ENCODE measurements at places on chromosomes 5 and 9.

DNA sequence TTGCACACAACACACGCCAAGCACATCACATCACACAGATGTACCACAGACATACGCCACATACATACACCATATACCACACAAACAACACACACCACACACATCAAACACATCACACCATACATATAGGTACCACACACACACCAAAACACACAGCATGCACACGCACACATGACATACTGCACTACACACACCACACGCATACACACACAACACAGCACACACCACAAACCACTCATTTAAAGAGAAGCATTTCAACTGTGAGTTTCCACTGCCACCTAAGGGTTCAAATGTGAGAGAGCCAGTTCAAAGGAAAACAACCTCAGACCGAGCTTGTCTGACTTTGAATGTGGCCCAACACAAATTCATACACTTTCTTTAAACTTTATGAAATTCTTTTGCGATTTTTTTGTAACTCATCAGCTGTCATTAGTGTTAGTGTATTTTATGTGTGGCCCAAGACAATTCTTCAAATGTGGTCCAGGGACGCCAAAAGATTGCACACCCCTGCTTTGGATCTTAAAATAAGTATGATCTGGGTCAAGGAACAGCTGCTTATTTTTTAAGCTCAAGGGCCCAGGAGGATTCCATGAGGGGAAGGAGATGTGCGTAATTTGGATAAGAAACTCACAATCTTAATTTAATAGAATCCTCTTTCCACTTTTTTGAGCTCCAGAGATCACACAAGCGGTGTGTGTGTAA lies 494.6 kb downstream of the GADD45G start:
- peak; percentile 37 for DNase-seq

- no peak for DNase-seq
Measured at GRCh38 chr5:128927644-128928043, 37.6 kb upstream of the SLC27A6 start.

GRCh38 chr5:88660264-88660946 lies 222.6 kb downstream of the MEF2C start:
- peak; percentile 53 for DNase-seq

DNA sequence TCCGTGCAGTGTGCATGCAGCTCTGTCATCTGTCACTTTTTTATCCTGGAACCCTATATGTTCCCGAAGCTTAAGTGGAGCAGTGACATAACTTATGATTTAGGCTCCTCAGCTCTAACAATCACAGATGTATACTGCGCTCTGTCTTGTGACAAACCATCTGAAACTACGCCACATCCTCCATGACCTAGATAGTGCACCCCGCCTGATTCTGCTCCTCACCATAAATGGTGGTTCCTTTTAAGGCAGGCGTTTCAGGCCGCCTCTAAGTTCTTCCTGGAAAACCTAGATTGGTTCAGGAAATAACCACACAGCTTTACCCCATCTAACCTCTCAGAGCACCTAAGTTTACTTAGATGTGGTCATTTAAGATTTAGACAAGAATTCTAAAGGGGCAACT lies 372.0 kb downstream of the CDH10 start:
- DNase-seq: no peak

DNA sequence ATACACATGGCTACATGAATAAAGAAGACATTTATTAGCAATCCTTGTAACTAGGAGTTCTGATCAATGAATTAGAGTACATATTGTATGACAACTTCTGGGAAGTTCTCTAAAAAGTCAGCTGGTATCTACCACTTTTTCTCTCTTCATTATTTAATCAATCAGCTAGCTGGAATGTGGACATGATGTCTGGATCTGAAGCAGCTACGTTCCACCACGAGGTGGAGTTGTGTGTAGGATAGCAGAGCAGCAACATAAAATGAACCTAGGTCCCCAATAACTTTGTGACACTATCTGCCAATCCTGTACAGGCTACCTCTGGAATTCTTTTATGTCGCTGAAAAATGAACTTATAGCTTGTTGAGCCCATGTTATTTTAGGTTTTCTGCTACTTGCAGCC lies 32.9 kb upstream of the ENTREP1 start:
- DNase-seq: no peak

- no peak for DNase-seq
Measured at GRCh38 chr5:94360382-94361130, 257.8 kb downstream of the KIAA0825 start.

DNA sequence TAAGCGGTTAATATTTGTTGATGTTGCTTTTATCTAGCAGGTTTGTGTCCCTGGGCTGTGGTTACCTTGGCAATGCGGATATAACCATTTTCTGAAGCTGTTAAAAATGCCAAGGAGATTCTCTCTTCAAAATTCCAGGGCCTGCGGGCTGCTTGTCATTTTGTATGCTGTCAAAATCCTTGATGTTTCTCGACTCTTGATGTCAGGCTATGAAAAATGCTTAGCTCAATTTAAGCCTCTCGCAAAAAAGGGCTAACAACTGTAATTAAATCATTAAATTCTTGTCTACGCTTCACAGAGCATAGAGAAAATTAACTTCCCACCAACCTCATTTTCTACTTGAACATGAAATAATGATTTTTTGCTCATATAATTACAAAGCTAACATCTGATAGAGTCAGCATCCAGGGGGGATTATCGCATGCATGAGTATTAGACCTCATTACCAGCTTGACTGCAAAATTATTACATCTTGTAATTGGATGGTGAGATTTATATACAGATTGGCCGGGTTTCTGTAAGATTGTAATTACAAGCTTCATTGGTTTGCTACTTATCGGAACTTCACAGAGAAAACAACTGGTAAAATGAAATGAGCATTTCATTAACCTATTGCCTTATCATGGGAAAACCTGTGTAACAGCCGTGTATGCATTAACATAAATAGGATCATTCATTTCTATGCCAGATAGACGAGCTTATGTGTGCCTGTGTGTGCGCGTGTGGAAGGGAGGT lies 83.1 kb upstream of the IRX1 start:
- no peak for DNase-seq

DNA sequence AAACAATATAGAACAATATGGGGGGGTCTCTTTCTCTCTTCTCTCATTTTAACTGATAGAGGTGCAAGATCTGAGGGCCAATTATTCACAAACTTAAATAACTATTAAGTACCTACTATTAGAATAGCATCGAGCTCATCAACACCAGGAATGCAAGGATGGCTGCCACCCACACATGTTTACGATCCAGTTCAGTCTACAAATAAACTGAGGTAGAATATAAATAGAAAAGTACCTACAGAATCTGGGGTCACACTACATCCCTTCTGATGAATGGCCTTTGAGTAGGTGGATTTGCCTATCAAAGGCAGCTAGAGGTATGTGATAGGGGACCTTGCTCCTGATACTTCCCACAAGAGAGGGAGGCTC lies 91.8 kb upstream of the ZNF366 start:
- DNase-seq: no peak

DNA sequence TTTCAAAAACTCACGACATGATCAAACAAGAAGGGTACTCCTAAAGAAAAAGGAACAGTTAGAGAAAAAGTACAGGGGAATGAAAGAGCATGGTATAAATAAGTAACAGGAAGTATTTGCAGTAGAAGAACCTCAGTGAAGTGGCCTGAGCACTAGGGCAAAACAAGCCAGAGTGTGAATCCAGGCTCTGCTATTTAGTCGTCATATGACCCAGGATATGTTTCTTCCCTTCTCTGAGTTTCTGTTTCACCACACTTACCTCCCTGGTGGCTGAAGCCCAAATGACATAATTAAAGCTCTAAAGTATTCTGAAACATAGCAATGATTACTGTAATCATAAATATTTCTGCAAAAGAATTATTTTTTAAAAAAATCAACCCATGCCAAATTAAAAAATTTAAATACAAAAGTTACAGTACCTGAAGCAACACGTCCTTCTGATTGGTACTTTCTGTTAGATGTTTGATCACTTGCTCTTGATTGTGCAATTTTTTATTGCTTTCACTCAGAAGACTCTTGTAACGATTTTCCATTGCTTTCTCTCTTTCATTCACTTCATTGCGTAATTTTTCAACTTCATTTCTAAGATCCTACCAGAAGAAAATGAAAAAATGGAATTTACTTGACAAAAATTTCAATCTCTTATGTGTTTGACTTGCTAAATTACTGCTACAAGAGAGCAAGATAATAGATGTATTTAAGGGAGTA lies 88.9 kb downstream of the CDK5RAP2 start:
- no peak for DNase-seq

DNA sequence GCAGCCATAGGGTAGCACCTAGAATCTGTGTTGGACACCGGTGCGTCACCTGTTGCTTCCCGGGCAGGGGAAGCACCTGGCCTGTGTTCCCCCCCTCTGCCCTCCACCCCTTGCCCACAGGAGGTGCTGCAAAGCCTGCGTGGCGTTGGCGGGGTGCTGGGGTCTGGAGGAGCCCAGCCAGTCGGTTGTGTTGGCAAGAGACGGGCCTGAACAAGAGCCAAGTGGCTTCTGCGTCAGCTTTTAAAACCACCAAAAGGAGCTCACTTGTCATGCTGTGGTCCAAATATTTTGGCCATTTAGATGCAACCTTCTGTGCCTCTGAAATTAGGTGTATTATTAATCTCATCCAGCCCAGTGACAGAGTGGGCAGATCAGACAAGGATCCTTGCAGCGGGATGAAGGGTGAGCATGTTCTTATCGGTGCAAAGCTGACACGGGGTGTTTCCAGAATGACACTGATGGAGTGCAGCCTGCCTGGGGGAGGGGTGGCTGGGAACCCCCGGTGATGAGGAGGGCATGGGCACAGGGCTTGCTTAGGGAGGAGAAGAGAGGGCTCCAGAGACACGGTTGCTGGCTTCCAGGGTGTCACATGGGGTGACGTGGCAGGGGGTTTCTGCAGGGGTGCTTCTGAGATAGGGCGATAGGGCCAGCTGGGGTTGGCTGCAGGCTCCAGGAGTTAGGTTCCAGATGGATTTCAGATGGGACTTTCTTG lies 9.7 kb upstream of the RXRA start:
- no peak for DNase-seq

- no peak for DNase-seq
Measured at GRCh38 chr5:151068433-151069197, 12.2 kb downstream of the TNIP1 start.

DNA sequence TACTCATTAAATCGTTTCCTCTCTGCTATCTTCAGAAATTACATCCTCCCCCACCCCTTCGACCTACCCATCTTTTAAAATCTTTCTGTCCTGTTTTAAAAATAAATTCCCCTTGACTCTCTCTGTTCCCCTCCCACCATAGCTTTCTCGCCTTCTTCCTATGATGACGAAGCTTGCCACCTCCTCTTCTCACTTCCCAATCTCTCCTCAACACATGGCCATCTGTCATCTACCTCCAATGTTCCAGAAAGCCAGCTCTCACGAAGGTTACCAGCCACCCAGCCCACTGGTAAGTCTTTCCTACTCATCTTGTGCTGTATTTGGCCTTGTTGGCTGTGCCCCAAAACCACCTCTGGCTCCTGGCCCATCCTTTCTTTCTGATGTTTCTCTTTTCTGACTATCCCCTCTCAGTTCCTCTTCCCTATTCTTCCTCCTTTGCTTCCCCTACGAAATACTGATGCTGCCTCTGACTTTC lies 346.3 kb downstream of the ENC1 start:
- DNase-seq: no peak

GRCh38 chr9:77523891-77524290 lies 124.2 kb downstream of the GNA14 start:
- DNase-seq: no peak

DNA sequence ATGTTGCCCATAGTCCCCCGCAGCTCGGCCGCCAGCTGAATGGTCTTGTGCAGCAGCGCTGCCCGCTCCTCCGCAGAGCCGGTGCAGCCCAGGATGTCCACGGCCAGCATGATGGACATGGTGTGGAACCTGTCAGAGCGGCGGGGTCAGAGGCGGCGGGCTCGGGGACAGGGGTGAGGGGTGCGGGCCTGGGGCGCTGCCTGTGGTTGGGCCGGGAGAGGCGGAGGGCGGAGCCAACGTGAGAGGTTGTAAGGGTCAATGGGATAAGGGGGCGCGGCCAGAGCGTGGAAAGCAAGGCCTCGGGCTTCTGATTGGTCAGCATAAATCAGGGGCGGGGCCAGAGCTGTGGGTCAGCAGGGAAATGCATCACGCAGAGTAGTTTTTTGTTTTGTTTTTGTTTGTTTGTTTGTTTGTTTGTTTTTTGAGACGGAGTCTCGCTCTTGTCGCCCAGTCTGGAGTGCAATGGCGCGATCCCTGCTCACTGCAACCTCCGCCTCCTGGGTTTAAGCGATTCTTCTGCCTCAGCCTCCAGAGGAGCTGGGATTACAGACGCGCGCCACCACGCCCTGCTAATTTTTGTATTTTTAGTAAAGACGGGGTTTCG lies 6.8 kb upstream of the TOR2A start:
- no peak for DNase-seq

DNA sequence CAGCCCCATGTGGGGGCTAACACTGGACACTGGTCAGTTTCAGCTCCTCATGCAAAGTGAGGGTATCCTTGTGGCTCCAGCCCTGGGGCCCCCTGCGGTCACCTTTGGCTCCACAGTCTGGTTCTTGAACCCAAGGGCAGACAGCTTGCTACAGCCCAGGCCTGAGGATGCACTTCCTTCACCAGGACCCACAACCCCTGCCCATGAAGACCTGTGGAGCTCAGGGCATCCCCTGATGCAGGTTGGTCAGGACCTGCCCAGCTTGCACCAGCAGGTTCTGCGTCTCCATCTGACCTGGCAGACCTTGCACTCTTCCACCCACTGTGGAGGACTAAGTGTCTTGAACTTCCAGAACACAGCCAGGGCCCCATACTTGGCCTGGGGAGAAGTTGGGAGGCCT lies 3.7 kb upstream of the MRNIP start:
- no peak for DNase-seq

DNA sequence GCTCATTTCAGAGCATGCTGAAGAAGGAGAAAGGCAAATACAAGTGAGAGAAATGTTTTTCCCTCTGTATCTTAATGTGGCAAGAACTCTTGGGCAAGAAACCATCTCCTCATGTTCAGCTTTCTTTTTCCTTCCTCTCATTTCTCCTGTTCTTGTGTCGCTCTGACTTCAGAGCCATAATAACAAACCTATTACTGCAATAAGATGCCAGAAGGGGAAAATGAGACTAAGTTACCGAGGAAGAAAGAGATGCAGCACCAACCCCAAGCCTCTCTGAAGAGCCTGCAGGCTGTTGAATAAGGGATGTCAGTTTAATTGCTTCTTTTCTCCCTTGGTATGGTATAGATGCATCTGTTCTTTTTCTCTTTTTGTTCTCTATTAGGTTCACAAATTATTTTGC lies 170.1 kb upstream of the GLRA1 start:
- no peak for DNase-seq

DNA sequence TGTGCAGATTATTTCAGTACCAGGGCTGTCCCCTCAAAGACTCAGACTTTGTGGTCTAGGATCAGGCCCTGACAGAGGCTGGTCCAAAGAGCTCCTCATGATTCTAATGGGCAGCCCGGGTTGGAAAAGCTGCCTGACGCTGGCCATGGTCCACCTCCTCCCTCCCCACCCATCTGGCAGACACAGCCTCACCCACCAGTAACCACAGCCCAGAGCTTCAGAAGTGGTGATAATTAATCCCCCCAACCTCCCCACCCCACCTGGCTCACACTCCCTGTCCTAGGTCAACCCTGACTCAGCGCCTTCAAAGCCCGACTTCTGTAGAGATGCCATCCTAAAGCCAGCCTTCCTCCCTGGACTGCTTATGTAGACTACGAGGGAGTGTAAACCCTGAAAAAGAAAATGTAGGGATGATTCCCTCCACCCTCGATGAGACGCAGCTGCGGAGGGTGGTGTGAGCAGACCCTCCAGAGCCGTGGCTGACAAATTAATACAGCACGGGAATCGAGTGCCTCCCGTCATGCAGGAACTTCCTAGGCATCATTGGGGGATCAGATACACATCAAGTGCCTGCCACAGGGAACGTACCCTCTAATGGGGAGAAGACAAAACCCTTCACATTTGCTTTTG lies 7.0 kb downstream of the UBE2QL1 start:
- no peak for DNase-seq

Data from NCI-H1930 (cell line).